ENCODE measurements at places on chromosomes 11 and 22.
A peak's percentile ranks its signal among the peaks of the same experiment; 100 is the strongest.

- no peak for DNase-seq
Observed at GRCh38 chr11:111452146-111452545, 60.0 kb downstream of the BTG4 start.

GRCh38 chr11:45300715-45301114 is 14.6 kb upstream of the SYT13 start:
- no peak for DNase-seq

DNA sequence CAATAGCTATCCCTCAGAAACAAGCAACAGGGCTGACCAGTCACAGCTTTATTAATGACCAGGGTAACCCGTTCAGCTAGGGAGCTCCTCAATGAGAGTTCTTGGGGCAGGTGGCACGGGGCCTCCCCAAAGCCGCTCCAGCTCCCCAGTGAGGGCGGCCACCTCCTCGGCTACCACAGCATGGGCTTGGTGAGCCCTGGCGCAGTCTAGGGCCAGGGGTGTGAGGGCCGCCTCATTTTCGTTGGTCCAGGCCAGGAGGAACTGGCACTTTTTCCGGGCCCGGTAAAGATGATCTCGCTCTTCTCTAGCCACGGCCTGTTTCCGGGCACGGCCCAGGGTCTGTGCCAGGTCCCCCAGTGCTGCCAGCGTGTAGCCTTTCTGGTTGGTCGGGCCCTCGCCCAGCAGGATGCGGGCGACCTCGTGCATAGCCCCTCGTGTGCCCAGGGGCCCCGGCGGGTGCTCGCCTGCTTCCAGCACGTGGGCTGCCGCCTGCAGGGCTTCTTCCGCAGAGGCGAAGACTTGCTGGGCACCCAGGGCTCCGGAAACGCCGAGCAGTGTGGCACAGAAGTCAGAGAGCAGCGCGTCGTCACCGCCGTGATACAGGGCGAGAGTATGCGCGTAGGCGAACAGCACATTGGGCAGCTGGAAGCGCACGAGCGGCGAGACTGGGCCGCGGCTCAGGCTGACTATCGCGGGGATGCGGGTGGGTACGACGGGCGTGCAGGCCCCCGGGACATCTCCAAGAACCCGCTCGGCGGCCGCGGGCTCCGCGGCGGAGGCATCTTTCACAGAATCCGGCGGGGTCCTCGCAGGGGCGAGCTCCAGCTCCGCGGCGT is 913 bp downstream of the ZNHIT2 start:
- peak; percentile 79 for DNase-seq

- peak; percentile 56 for DNase-seq
Observed at GRCh38 chr11:65487467-65488272, 11.2 kb upstream of the MALAT1 start.

GRCh38 chr11:113184498-113184897 is 129.9 kb upstream of the TTC12 start:
- DNase-seq = no peak

- DNase-seq = peak; percentile 20
Observed at GRCh38 chr11:8070417-8071115, 10.4 kb upstream of the TUB start.

- peak; percentile 75 for DNase-seq
Observed at GRCh38 chr11:2196970-2197770, 25.6 kb upstream of the TH start.

- DNase-seq = no peak
Observed at GRCh38 chr22:39427751-39428596, 28.4 kb downstream of the TAB1 start.

GRCh38 chr11:35935390-35935789 is 8.5 kb upstream of the LDLRAD3 start:
- DNase-seq = no peak

DNA sequence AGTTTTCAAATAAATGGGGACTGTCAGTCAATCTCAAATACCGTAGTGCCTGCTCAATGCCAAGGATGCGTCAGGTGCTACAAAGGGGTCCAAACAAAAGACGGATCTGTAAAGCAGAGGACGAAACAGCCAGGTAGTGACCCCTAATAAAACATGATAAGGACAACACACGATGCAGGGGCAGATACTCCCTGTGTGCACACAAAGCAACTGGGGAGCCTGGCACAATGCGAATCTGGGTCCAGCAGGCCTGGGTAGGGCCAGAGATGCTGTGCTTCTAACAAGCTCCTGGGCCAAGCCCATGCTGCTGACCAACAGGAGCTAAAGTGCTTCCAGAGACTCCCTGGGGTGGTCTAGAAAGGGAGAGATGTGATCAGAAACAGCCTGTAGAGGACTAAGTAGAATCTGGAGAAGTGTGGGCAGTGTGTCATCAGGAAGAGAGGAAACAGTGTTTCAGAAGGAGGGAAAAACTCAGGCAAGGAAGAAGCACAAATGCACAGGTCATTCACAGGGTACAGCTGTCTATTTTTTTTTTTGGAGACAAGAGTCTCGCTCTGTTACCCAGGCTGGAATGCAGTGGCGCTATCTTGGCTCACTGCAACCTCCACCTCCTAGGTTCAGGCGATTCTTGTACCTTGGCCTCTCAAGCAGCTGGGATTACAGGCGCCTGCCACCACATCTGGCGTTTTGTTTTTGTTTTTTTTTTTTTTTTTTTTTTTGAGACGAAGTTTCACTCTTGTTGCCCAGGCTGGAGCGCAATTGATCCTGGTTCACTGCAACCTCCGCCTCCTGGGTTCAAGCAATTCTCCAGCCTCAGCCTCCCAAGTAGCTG is 74.5 kb downstream of the MICAL3 start:
- DNase-seq = no peak

DNA sequence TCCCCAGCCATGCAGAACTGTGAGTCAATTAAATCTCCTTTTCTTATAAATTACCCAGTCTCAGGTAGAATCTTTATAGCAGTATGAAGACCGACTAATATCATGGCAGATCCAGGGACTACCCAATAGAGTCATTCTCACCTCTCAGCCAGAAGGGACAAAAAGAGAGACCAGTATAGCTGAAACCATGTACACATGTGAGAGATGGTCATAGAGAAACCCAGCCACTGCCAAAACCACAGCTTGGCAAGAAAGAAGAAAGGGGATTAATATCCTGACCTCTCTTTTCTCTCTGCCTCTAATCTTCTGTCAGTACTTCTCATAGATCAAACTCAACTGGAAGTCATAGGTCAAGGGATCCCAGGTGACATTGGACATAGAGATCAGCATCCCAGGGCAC is 109.8 kb downstream of the CCDC34 start:
- no peak for DNase-seq

Data from activated CD4-positive, alpha-beta T cell treated with anti-CD3 and anti-CD28 coated beads, Interleukin-2, Interleukin-6, amounts not matched to agents 100 ng/mL and 50 ng/mL, durations not matched to agents 16 hours and 8 hours (primary cell).